ENCODE measurements at places on chromosomes 7 and 10. TPM values are rescaled to one million over a fixed set of nuclear protein-coding genes. Genes with fewer than 3 reads are reported as not detected.
A peak's percentile ranks its signal among the peaks of the same experiment; 100 is the strongest.

DNA sequence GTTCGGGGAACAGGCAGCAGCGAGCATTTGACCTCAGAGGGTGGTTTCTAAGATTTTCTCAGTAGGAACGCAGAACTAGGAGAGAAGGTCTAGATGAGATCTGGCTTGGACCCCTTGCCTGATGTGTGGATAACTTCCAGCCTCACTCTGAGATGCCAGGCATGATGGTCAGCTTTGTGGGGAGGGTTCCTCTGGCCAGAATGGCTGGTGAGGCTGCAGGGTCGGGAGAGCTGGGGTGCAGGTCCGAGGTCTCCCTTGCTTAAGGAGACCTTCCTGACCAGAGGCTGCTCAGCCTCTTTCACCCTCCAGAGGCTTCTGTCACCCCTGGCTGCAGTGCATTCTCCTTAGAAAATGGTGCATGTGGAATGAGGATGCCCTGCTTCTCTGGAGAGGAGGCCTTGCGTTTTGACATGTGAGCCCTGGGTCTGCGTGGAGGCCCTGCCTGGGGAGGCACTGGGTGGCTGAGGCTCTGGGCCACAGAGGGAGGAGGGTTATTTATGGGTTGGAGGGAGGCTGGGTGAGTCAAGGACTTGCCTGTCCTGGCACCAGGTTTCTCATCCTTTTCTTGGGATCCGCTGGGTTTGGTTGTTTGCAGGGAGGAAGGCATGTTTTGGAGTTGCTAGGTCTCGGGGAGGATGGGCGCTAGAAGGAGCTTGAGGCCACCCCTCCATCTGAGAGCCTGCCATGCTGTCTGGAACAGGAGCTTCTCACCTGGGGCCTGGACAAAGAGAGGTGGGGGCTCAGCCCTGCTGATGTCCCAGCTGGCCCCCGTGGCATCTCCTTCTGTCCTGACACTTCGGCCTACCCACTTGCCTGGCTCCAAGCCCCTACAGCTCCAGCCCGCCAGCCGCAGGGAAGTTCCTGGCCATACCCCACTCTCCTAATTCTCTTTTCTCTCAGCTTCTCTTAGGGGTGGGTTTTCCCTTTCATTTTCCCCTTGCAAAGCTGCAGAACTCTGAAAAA is 3.9 kb downstream of the FAM241B start:
- no peak for DNase-seq

- no peak for DNase-seq
These were observed 32.1 kb upstream of the HECTD2 start for GRCh38 chr10:91378061-91378460.

DNA sequence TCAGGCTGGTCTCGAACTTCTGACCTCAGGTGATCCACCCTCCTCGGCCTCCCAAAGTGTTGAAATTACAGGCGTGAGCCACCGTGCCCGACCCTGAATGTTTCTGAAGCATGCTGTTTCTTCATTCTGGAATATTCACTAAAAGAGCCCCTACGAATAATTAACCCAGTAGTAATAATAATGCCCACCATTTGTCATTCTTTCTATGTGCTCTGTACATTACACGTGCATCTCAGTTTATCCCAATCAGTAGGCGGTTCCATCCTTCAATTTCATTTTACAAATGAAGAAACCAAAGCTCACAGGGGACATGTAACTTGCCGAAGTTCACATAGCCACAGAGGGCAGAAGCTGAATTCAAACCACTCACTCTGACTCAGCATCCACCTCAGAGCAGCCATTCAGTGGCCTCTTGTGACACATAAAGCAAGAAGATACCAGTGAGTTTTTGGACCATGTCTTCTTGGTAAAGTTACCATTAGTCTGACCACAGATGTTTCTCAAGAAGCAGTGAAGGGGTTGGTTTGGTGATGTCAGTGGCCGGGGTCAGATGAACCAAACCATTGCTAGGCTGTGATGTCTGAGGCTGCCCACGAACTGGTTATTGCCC is 71.9 kb upstream of the DUSP5 start:
- no peak for DNase-seq

Gene CPA2
- not detected for total RNA-seq

Gene ATXN7L1
- 24.4 TPM for total RNA-seq

DNA sequence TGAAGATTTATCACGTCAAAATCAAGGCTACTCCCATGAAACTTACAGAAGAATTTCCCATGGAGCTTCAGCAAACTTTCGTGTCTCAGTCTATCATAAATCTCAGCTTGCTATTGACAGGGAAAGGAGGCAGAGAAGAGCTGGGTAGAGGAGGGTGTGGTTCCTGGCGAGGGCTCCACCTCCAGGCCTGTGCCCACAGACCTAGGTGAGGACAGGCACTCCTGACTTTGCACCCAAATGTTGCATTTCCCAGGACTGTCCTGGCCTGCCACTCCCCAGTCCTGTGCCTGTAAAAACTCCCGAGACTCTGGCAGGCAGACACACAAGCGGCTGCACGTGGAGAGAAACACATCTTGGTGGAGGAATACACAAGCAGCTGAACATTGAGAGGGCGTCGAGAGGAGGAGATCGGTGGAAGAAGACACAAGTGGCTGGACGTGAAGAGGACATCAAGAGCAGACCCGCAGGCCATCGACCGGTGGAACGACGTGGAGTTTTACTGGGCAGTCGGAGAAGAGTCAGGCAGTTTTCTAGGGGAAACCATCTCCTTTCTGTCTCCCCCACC is 145.1 kb downstream of the CTNNA3 start:
- DNase-seq: no peak

Gene C10orf67
- total RNA-seq: 0.98 TPM

Gene TDRD1
- 0.67 TPM for total RNA-seq

DNA sequence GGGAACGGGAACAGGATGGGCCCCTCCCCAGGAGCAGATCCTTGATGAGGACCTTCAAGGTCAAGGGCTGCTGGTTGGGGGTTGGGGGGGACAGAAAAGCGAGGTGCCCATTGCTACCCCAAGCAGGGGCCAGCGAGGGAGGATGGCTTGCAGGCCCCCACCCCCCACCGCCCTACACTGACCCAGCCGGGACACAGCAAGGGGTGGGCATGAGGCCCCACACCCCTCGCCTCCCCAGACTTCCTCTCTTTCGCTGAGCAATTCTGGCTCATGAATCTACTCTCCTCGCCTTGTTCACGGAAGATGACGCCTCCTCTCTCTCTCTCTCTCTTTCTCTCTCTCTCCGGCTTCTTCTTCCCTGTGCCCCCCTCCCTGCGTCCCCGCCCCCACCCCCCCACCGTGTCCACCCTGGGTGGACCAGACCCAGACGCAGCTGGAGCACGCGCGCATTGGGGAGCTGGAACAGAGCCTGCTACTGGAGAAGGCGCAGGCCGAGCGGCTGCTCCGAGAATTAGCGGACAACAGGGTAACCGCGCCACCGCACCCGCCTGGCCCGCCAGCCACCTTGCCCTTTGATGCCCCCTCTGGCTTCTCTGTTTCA is 81.1 kb upstream of the GTF2IRD1 start:
- DNase-seq: no peak

Gene ITPRID1
- not detected for total RNA-seq

Gene PDK4
- 115 TPM for total RNA-seq

DNA sequence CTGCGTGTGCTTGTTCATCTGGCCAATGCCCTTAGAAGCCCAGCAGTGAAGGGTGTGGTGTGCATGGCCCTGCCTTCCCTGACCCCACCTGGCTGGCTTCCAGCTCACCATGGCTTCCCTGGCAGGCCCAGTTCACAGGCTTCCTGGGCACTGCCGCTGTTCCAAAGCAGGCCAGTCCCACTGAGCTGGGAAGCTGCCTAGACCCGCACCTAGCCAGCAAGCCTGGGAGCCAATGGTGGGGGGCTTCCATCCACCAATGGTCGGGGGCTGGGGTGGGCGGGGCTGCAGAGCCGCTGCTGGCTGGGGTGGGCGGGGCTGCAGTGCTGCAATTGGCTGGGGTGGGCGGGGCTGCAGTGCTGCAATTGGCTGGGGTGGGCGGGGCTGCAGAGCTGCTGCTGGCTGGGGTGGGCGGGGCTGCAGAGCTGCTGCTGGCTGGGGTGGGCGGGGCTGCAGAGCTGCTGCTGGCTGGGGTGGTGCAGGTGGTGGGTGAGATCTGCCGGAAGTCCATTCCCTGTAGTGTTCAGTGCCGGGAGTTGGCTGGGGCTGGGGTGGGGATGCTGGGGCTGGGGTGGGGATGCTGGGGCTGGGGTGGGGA is 12.4 kb downstream of the CALY start:
- peak; percentile 71 for DNase-seq

- DNase-seq: no peak
These were observed 78.5 kb downstream of the CREB5 start for GRCh38 chr7:28490831-28491230.

DNA sequence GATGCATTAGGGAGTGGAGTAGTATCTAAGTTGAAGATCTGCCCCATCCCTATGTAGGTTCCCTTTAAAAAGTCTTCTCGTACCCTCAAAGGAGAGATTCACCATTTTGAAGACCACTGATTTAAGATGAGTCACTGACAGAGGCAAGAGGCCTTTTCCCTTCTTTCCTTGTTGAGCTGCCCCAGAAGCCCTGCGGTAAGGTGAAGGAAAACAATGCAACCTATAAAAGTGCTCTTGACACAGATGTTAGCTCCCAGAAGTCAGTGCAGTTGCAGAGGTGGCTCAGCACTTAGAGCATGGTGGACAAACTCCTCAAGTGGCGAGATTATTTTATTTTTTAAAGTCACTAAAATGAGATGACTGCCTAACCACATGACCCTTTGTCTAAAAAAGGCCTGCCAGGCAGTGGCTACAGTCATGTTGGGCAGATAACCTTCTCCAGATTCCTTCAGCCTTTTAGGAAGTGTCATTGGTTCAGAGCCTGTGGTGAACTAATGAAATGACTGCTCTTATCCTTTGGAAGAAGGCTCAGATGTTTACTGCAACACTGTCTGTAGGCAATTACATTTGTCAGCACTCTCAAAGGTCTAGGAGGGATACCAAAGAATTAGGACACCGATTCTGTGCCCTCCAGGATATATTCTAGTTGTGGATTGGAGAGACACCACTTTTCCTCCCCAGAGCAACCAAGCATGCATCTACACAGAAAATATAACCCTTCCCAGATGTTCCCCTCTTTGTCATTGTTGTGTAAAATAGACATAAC is 88.7 kb downstream of the ARID5B start:
- DNase-seq: no peak

DNA sequence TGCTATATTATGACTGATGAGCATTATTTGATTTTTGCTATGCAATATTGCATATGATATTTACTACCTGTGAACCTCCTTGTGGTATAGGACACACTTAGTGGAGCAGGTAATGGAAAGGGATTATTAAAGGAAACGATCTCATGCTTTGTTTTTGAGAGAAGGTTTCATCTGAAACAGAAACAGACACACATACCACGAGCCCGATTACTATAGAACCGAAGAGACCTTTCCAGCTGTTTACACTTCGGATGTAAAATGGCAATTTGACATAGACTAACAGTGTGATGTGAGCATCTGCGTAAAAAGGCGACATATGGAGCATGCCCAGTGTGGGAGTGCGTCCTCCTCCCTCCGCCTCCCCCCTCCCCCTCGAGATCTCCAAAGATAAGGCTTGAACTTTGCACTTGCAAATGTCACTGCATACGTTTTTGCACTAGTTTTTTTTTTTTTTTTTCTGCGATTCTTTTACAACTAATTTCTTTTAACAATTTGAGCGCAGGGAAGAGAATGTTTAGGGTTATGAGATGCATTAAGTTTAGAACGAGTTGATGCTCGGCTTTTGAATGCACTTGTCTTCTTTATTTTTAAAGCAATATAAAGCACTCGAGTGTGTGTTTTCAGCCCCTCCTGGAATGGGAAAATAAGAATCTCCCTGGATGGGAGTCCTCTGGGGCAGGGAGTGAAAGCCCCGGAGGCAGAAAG is 251.0 kb downstream of the NSUN6 start:
- DNase-seq: no peak

- DNase-seq: no peak
These were observed 59.9 kb upstream of the FAM3C start for GRCh38 chr7:121456015-121456414.

- DNase-seq: no peak
These were observed 542.4 kb downstream of the SORCS3 start for GRCh38 chr10:105183536-105183935.

- peak; percentile 42 for DNase-seq
These were observed 429.0 kb upstream of the MTPN start for GRCh38 chr7:136405931-136406777.

DNA sequence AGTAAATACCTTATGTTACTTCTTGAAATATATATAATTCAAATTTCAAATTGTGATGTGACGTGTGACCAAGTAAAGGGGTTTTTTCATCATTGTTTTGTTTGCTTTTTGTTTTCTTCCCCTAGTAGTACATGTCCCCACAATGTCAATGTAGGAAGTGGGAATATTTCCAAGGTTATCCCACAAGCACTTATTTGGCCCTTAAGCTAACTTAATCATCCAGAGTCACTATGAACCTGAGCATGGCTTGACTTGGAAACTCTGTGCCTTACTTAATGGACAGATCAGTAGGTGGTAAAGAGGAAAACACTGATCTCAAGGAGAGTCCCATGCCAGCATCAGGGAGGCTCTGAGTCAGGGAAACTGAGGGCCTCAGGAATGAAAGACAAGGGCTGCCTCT is 569.3 kb upstream of the IGFBP3 start:
- DNase-seq: no peak

DNA sequence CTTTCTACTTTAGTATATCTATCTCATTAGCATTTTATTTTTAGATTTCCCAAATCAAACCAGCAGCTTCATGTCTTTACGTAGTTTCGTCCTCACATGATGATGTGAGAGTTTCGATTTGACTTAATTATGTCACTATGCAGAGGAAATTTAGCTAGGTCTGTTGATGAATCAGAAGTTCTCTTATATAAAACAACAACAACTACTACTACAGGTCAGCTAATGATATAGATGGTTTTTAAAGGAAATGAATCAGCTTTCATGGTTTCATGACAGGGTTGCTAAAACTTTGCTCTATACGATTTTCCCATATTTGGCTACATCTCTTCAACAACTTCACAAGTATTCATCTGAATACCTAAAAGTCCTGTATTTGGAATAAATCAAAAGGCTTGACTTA is 28.6 kb downstream of the JAZF1 start:
- no peak for DNase-seq

- no peak for DNase-seq
These were observed 29.1 kb downstream of the TRUB1 start for GRCh38 chr10:114967071-114967470.

GRCh38 chr10:77504873-77505257 is 132.7 kb downstream of the KCNMA1 start:
- DNase-seq: peak; percentile 20

DNA sequence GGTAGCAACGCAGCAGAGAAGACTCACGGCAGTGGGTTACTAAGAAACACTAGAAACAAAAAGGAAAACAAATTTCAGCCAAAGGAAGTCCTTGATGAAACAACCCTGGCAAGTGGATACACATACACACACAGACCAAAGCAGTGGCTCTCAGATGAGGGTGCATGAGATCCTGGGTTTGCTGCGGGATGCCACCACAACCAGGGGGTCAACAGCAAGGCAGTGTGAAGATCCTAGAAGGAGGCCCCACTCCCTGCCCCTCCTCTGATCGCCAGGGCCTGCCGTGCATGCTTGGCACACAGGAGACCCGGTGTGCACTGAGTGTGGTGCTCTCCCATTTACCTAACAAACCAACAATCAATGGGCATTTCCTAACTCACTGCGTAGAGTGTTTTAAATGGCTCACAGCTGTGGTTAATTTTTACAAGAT is 252.3 kb upstream of the KLF14 start:
- peak; percentile 31 for DNase-seq

- DNase-seq: no peak
These were observed 64.8 kb downstream of the ITGB8 start for GRCh38 chr7:20395511-20395910.

GRCh38 chr7:64863969-64864368 is 39.1 kb upstream of the ZNF273 start:
- no peak for DNase-seq

- peak; percentile 27 for DNase-seq
These were observed 634 bp upstream of the HDAC9 start for GRCh38 chr7:18494821-18495408.
